ENCODE measurements at places on chromosomes 3 and 15.

DNA sequence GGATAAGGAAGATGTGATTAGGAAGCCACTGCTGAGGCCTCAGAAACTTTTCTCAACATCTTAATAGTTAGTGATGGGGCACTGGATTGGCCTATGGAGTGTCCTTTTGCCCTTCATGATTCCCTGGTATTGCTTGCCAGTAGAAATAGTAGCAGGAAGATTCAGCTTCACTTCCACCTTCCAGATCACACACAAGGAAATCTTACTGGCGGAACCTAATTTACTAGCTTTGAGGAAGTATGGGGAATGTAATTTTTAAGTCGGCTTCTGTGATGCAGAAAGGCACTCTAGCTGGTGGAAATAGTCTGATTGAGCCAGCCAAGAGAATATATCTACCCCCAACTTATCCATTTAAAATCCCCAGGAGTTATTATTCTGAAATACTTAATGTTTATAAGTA lies 46.5 kb downstream of the LPP start:
- no peak for DNase-seq

GRCh38 chr15:80777826-80778620 lies 1.1 kb upstream of the CEMIP start:
- no peak for DNase-seq

DNA sequence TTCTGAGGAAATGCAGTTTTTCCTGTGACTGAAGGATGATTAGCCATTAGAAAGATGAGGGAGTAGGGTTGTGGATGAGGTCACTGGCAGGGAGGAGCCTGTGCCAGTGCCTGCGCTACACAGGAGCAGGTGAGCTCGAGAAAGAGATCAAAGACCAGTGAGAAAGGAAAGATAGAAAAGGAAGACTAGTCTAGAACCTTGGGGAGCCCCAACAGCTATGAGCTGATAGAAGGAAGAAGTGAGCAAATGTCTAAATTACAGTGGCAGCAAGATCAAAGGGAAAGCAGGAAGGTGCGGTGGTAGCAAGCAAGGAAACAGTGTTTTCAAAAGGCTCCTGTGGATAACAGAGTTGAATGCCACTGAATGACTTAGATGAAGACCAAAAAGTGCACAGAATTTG lies 39.6 kb downstream of the LNP1 start:
- no peak for DNase-seq

- no peak for DNase-seq
Measured at GRCh38 chr3:16449369-16449768, 64.1 kb downstream of the RFTN1 start.

DNA sequence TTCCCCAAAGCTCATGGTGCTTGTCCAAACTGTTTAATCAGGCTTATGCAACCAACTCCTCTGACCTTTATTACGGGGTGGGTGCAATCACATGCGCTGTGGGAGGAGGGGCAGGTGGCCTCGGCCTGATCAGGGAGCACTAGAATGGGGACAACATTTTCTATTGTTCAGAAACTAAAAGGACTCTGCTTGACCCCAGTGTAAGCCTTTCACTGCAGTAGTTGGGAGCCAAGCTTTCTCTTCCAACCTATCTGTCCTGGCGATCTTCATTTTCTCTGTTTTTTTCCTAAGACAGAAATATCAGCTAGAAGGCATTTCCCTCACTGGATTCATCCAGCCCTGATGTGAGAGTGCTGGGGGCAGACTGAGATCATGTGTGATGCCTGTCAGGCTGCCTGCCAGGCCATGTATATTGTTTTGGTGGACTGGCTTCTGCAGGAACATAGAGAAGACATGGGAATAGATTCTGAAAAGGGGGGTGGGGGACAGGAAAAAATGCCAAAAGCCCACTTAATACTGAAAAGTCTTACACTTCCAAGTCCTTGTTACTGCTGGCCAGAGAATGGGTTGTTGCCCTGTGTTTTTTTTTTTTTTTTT lies 627.0 kb upstream of the TBL1XR1 start:
- no peak for DNase-seq

- no peak for DNase-seq
Measured at GRCh38 chr3:74267131-74267530, 347.3 kb downstream of the CNTN3 start.

GRCh38 chr3:49813497-49814174 lies at the start of gene UBA7:
Gene UBA7, minus strand, starts transcription at chr3:49813953. Its CDS starts 166 bp downstream, at chr3:49813787.
- DNase-seq: no peak

- DNase-seq: no peak
Measured at GRCh38 chr3:82015241-82015640, 253.8 kb upstream of the GBE1 start.

DNA sequence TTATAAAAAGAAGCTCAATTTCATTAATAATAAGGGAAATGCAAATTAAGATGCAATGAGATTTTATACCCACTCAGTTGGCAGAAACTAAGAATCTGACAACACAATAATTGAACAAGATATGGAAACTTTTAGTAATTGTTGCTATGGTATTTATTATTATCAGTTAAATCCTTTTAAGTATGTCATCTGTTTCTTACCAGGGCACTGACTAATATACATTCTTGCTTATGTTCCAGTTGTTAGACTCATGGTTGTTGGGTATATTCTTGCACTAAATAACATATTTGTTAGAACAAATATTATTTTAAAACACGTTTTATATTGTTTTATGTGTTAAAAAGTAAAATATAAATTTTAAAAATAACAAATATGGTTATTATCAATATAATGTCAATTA lies 690.3 kb downstream of the MECOM start:
- DNase-seq: no peak

DNA sequence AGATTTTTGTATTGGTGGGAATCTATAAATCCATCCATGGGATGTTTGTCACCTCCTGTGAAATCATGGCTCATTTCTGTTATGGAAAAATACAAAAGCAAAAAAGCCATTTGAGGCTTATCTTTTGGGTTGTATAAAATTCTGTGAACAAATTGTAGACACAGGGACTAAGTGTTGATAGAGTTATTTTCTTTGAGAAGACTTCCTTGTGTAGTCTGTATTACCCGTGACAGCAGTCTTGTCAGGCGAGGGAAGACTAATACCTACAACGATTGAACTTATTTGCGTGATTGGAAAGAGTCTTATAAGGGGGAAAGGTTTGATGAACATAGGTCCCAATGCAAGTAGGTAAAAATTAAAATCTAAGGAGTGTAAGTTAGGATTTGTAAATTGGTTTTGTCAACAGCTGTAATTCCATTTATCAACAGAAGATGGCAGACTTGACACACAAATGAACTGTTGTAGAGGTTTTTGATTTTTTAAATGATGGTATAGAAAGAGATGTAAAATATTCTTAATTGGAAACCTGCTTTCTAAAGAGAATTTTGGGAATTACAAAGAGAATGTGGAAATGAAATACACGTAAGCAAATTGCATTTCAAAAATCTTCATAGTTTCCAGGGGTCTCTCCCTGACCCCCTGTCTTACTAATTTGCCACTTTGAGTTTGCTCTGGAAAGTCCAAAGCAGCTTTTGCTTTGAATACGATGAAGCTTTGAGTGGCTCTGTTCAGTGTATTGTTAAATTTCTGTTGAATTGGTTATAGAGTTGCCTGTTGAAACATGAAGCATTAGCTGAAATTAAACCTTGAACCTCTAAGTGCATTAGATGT lies 33.2 kb downstream of the SLC25A26 start:
- DNase-seq: no peak

GRCh38 chr15:70762469-70763119 lies 764 bp downstream of the UACA start:
- DNase-seq: no peak

DNA sequence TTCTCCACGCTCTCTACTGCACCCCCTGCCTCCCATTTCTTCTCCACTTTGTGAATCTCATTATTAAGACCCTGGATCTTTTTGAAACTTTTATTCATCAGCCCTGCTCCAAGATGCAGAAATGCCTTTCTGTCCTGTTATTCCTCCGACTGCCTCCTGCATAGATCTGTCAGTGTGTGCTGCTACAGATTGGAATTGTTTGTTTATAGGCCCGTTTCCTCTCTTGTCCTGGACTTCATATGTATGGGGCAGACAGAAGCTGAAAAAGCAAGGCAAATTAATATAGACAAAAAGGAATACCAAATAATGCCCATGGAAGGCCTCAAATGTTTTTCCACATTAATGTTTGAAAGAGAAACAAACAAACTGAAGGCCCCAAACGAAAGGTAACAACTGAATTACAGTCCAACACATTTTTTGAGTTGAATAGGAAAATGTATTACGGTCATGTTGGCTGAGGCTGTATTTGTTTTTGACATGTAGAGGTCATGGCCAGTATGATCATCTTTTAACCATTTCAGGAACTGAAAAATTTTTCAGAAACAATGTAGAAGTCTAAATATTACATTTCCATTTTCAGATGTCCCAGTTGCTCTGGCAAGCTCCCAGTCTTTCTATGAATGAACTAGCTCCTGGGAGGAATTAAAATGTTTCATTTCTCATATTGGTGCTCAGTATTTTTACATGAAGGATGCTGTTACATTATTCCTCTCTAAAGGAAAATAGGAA lies 8.8 kb downstream of the CHST2 start:
- DNase-seq: no peak

DNA sequence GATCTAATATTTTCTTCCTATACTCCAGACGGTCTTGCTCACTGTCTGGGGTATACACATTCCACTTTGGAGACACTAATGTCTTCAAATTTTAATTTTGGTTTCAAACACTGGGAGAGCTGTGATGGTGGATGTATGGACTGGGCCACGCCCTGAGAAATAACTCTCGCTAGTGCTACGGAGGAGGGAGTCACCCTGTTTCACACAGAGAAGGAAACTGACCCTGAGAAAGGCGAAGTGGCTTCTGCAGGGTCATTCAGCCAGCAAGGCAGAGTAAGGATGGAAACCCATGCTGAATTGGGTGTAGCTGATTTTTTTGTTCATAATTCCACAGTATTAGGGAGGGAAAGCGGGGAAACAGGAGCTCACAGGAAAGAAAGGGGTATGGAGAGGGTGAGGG lies 8.6 kb upstream of the SKIC8 start:
- no peak for DNase-seq

DNA sequence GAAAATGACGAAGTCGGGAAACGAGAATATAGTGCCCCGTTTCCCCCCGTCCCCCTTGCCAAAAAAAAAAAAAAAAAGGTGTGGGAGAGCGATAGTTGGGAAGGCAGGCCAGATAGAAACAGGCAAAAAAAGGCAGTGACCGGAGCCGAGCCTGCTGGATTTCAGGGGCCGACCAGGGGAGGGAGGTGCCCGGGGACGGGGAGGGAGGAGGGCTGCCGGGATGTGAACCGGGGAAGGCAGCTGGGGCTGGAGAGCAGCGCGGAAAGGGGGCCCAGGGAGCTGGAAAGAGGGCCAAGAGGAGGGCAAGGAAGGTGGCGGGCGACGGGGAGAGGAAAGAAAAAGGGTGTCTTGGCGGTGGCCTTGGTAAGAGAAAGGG lies 837 bp downstream of the LRRN1 start:
- peak; percentile 81 for DNase-seq

- DNase-seq: peak; percentile 69
Measured at GRCh38 chr15:78049691-78050440, 27.6 kb downstream of the TBC1D2B start.

DNA sequence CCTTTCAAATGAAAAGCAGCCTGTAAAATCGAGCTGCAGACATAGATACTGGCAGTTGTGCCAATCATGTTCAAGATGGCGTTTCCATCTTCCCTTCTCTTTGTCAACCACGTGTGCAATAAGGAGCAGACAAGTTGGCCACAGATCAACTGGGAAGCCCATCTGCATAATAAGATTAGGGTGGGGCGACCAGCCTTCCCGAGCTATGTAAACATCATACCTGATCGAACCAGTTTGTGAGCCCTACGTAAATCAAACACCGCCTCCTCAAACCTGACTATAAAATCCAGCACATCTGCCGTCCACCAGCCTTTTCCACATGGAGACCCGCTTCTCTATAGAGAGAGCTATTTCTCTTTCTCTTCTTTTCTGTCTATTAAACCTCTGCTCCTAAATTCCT lies 37.2 kb downstream of the TRIM42 start:
- DNase-seq: no peak

DNA sequence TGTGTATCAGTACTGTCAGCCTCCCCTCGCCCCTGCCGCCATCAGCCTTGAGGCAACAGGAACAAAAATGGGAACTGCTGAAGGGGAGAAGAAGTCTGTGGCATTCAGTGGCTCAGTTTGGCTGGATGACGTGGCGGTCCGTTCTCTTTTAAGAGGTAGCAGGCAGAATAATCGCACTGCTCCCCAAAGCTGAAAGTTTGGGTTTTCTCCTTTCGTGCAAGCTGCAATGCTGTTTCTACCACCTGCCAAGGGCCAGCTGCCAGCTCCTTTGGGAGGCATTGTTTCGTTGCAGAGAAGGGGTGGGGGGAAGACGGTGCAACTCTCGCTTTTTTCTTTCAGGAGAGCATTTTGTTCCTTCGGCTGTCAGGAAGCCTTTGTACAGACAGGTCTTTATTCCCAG lies 369.6 kb upstream of the RORA start:
- DNase-seq: no peak

DNA sequence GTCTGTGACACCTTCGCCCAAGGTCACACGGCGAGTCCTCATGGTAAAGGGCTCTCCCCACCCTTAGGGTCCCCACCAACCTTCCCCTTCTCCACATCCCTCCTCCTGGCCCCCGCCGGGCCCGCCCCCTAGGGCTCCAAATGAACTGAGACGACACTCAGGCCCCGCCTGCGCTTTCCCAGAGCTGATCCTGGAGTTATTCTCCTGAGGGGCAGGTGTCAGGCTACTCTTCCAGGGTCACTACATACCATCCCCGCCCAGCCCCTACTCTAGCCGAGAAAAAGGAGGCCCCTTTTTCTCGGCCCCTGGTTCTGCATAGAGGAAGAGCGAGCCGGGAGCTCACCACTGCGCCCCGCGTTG lies 292 bp downstream of the USP4 start:
- DNase-seq: no peak

- DNase-seq: no peak
Measured at GRCh38 chr3:188695241-188695640, 476.5 kb upstream of the TPRG1 start.

GRCh38 chr3:183515968-183516851 lies 39.3 kb downstream of the KLHL6 start:
- no peak for DNase-seq

- no peak for DNase-seq
Measured at GRCh38 chr3:49482766-49483165, 12.7 kb downstream of the DAG1 start.

DNA sequence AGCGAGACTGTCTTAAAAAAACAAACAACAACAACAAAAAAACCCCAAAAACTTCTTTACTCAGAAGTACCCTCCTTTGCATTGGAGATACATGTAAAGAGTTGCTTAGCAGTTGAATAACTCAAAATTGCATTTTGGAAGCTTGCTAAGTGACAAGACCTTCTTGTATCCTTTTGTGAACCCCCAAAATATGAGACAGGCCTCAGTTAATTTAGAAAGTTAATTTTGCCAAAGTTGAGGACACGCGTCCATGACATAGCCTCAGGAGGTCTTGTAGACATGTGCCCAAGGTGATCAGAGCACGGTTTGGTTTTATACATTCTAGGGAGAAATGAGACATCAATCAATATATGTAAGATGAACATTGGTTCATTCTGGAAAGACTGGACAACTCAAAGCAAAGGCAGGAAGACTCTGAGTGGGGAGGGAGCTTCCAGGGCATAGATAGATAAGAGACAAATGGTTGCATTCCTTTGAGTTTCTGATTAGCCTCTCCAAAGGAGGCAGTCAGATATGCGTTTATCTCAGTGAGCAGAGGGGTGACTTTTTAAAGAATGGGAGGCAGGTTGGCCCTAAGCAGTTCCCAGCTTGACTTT lies 1.7 kb upstream of the ARF4 start:
- DNase-seq: no peak

GRCh38 chr15:68515371-68516095 lies 63.3 kb upstream of the CORO2B start:
- DNase-seq: no peak

All from posterior cingulate gyrus (tissue), 11 donors.